Substantia nigra (tissue), 51 donors: ENCODE measurements at places on chromosomes 3 and 15.

GRCh38 chr15:87576486-87577176, 679.9 kb downstream of the NTRK3 start:
- no peak for DNase-seq

DNA sequence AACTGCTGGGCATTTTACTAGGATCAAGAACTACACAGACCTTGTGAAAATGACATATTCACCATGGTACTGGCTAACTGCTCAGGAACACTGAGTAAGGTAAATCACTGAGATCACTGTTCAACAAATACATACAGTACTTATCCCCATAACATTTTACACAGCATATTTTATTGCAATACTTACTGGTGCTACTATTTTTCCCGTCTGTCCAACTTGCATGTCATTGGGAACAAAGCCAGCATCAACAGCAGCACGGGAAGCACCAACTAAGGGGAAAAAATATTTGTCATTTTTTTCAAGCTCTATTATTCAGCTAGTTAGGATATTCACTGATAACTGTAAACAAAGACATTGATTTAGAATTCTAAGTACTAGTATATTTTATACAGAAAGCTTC, 37.0 kb downstream of the ETFA start:
- no peak for DNase-seq

DNA sequence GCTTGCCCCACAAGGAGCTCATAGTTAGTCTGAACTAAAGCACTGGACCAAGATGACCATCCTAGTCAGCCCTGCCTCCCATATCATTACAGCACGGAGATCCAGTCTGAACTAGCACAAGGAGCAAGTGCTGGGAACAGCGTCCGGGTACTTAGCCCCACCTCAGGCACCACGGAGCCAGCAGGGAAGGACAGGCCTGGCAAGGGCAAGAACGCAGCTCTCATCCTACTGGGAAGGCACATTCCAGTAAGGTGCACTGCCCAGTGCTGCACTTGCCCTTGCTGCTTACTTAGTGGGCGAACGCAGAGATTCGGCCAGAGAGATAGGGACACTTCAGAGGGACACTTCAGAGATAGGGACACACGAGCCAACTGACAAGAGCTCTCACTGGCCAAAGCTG, 27.6 kb downstream of the SEC61A1 start:
- DNase-seq, result no peak

DNA sequence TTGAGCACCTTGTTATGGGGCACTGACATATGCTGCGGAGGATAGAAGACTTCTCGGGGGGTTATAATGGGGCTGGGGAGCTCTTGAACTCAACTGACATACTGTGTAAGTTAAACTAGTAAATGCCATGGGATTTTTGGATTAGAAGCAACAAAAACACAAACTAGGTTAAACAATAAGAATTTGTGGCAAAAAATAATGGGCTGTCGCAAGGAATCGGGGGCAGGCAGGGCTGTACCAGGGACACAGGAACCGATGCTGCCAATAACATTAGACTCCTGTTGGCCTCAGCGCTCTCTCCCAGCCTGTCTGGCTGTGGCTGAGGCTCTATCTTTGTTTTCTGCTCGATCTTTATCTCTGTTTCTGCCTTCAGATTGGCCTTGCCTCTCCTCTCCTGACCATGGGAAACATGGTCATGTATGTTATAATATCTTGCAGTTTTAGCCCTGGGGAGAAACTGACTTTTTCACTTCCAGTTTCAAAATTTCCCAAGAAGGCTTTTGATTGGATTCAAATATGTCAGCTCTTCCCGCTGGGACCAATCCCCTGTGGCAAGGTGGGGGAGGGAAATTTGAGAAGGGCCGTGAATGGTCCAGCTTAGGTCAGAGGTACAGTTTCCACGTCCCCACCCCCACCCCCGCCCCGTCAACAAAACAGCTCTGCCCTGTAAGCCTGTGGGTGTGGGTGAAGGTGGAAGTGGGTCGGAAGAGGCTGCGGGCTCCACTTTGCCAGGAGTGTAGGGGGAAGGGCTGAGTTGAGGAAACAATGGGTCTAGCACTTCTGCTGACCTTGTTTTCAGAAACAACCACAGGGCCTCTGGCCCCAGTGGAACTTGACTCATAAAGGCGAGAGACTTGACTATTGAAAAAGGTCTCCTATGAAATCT, 161.1 kb upstream of the TBL1XR1 start:
- DNase-seq, result peak; percentile 51

DNA sequence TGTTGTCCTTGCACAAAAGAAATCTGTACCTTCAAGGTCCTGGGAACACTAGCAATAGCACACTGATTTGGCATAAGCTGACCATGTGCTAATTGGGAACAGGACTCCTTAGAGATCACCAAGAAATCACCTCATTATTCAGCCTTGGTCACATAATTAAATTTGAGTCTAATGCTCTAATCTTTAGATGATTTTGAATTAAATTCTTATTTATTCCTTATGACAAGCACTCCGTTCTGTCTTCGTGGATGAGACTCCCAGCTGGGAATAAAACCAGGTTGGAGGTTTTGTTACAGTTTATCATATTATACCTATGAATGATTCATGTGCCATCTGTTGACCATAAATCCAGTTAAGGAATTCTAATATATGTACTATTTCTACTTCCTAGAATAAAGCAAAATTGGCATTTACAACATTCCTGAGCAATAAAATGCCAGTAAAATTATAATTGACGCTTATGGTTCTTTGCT, 162.2 kb downstream of the MYRIP start:
- no peak for DNase-seq

- no peak for DNase-seq
These were observed 1.0 kb upstream of the UBL7 start for GRCh38 chr15:74461847-74462511.

DNA sequence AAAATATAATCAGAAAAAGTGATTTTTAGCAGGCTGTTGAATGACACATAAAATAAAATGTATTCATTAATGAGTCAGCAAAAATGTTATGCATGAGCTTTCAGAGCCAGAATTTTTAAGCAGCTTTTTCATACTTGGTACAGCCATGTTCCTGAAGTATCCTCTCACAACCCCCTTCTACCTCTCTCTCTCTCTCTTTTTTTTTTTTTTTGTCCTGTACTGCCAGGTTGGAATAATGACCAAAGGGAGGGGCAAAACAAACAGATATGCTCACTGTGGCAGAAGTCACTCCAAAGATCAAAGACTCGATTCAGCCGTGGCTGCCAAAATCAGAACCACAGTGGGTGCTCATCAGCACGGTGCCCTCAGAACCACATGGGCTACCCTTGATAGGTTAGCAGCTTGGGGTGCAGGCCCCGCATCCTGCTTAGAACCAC, 383.0 kb downstream of the ZBTB20 start:
- DNase-seq, result no peak

DNA sequence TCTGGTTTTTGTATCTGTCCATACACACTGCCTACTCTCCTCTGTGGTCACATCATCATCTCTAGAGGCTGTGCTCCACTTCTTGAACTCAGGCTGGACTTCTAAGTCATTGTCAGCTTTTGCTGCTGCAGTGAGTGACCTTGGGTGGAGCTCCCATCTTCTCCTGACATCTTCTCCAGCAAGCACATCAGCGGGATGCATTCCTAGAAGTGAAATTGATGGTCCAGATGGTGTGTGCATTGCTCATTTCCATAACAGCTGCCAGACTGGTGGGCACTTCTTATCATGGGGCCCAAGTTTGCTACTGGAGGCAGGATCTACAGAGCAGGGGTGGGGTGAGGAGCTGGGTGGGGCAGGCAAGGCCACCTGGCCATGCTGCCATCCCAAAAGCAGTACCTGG, 109.9 kb downstream of the DNAJB8 start:
- no peak for DNase-seq

GRCh38 chr3:42497009-42497731, 5.3 kb upstream of the VIPR1 start:
- DNase-seq, result no peak

GRCh38 chr15:58526647-58527192, 94.9 kb downstream of the LIPC start:
- no peak for DNase-seq

- DNase-seq, result no peak
These were observed 7.4 kb upstream of the DLG1 start for GRCh38 chr3:197305854-197306253.

- no peak for DNase-seq
These were observed 318.7 kb upstream of the STT3B start for GRCh38 chr3:31213869-31214486.

GRCh38 chr3:66004244-66004643, 34.5 kb downstream of the MAGI1 start:
- DNase-seq, result peak; percentile 1

- DNase-seq, result no peak
These were observed 675 bp downstream of the BRPF1 start for GRCh38 chr3:9732080-9732739.
